ENCODE measurements at places on chromosomes 7 and 10.
A peak's percentile ranks its signal among the peaks of the same experiment; 100 is the strongest.

DNA sequence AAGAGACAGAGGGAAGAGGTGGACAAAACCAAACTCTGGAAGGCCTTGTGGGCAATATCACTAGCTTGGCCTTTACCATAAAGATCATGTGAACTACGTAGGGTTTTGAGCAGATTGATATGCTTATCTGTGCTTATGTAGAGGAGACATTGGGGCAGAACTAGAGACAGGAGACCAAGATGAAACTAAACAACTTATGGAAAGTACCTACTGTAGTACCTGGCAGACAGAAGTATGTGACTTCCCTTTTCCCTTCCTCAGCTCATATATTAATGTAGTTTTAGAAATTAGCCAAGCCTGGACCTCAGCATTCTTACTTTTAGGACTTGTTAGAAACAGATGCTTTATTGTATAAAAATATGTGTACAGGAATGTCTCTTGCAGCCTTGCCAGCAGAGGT is 14.0 kb upstream of the IL6 start:
- no peak for DNase-seq

DNA sequence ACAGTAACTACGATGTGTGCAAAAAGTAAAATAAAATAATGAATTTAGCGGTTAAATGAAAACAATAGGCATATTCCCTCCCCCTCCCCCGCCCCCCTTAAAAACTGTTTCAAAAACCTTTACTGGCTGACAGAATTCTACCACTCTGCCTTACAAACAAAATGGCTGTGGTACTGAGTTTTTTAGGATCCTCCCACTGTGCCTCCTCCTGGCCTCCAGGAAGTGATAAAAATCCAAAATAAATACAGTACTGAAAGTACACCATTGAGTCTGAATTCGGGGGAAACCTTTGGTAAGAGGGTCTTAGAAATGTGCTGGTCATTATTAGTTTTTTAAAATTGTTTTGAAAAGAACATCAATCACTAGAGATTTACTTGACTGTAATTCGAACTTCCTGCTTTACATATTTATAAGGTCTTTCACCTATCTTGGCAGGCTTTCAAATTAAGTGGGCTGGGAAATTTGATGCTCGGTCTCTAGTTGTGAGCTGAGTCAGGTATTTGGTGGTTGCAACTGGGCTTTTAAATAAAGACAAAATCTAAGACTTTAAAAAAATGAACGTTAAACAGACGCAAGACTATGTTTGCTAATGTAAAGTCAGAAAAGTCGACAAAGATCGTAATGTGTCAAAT is 32.5 kb upstream of the EPC1 start:
- DNase-seq: peak; percentile 44

DNA sequence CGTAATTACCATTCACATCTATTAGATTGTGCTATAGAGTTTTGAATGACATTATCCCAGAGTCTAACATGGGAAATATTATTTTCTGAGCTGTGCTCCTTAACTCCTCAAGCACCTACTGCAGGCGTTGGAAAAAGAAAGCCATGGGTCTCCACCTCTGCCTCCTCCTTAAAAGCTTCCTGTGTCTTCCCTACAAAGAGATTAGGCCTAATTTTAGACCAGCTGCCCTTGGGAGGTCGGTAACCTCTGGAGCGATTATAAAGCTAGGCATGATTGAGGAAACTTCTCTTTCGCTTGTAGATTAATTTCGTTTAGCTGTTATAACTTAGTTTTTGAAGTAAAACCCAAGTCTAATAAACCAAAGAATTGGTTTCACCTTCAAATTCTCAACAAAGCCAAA is 75.2 kb downstream of the PLXDC2 start:
- DNase-seq: no peak

GRCh38 chr10:71358277-71358676 is 38.4 kb upstream of the CDH23 start:
- DNase-seq: no peak

- DNase-seq: no peak
Observed at GRCh38 chr7:159142730-159143129, 1.9 kb downstream of the VIPR2 start.

DNA sequence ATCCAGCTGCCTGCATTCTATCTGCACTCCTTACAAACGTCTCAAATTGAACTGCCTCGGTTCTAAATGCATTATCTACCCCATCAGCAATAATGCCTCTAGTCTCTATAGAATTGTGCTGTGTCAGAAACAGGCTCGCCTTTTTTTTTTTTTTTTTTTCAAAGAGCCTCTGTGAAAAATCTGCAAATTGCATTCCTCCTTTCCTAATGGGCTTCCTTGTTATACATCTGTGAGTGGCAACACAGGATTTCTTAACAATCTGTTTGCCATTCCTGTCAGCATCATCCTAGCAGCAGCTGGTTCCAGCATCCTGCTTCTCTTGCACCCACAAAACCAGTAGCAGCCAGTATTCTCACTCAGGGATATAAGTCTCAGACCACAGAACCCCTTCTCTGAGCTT is 413.5 kb upstream of the SEMA3D start:
- no peak for DNase-seq

GRCh38 chr7:64636386-64636785 is 29.5 kb upstream of the ZNF107 start:
- DNase-seq: no peak

DNA sequence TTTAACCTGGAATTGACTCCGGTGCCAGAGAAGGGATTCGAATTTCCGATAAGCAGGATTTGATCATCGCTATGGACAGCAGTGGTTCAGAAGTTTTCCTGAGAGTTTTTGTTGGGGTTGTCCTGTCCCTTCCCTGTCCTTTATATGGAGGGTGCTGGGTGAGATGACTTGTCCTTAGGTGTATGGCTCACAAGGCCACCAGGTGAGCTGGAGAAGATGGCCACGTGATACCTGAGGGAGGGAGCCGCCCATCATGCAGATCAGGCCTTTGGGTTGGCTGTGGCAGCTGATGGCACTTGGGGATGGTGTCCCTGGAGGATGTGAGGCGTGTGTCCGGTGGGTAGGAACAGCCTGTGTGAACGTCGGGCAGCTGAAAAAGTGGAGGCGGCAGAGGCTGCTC is 187.7 kb downstream of the PTPN20 start:
- DNase-seq: no peak

GRCh38 chr10:5038733-5039132 is 35.1 kb upstream of the AKR1C2 start:
- no peak for DNase-seq

- peak; percentile 87 for DNase-seq
Observed at GRCh38 chr10:22316286-22317075, at the start of gene COMMD3. Gene COMMD3, plus strand, starts transcription at chr10:22316388. Its CDS starts 30 bp downstream, at chr10:22316418.

DNA sequence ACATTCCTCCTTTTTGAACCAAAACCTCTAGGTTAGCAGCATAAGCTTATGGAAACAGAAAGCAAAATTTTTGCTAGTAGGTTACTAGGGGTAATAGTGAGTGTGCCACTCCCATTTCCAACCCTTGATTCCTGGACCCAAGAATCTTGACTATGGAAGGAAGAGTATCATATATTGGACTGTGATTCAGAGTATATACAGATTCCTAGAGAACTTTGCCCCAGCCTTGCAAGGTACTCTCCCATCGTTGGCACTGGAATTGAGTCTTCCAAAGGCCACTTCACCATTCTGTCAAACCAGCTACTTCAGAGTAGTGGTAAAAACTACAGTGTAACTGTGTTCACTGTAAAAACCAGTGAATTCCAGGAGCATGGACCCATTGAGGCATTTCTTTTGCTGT is 69.4 kb downstream of the LRRC17 start:
- no peak for DNase-seq

GRCh38 chr7:128398841-128399135 is 11.0 kb downstream of the IMPDH1 start:
- no peak for DNase-seq

GRCh38 chr7:92608380-92609322 is 18.5 kb upstream of the FAM133B start:
- peak; percentile 26 for DNase-seq

DNA sequence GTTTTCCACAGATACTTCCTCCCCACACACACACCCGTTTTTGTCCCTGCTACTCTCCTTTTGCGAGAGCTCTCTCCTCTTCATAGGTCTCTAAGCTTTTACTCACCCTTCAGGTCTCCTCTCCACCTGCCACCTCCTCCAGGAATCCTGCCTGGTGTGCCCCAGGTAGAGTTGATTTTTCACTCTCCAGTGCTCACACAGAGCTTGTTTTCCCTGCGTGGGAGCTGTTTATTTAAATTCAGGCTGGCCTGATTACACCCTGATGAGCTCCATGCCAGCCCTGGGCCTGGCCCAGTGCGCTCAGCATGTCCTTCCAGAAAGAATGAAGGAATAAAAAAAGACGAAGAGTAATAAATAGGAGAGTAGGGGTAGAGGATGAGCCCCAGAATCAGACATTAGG is 7.5 kb upstream of the CLDN4 start:
- DNase-seq: no peak

GRCh38 chr10:99443500-99443899 is 13.1 kb upstream of the GOT1 start:
- DNase-seq: no peak

DNA sequence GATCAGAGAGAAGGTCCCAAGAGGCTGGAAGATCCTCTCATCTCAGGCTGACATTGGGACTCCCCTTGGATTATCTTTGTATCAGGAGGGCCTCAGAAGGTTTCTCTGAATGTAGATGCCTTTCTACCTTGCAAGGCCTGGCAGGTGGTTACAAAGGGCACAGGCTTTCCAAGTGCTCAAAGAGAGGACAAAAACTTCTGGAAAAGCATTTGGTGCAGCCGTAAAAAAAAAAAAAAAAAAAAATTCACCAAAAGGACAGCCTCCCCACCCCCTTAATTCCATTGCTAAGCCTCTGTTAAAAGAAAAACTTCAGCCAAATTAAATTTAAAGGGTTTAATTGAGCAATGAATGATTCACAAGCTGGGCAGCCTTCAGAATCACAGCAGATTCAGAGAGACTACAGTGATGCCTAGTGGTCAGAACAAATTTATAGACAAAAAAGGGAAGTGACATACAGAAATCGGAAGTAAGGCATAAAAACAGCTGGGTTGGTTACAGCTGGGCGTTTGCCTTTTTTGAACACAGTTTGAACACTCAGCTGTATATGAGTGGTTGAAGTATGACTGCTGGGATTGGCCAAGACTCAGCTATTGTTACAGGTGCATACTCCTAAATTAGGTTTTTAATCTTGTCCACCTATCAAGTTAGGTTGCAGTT is 42.5 kb upstream of the LRGUK start:
- DNase-seq: no peak

DNA sequence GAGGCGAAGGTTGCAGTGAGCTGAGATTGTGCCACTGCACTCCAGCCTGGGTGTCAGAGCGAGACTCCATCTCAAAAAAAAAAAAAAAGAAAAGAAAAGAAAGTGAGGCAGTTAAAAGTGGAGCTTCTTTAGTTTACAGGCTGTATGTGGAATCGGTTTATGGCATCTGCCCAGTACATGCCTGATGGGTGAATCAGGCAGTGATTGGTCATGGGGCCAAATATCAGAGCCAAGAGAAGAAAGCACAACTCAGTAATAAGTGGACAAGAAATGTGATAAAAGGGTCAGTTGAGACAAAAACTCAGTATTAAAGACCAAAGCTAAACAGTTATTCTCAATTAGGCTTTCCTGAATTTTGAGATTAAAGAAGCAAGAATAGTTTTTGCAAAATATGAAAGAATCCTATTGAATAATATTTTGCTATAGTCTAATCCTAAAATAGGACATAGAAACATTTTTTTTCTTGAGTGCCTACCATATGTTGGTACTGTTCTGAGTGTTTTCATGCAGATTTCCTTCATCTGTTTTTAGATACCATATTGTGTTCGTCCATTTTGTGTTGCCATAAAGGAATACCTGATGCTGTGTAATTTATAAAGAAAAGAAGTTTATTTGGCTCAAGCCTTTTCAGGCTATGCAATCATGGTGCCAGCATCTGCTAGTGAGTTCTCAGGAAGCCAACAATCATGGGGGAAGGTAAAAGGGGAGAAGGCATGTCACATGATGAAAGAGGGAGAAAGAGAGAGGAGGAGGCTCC is 14.4 kb downstream of the CDC14C start:
- no peak for DNase-seq

GRCh38 chr7:137166363-137166762 is 177.2 kb downstream of the PTN start:
- no peak for DNase-seq

DNA sequence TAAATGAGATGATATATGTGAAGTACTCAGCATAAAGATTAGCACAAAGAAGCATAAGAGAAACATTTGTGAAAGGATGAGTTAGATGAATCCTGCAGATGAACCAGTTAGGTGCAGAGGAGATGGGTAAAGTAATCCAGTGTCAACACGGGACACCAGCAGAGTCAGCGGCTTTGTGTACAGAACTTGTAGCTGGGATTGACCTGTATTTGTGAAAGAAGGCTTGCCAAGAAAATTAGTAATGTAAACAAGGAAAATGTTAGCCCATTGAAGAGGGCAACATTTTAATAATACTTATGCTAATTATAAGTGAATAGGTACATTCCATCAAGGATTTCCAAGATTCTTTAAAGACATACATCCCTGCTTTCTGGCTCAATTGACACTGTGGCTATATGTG is 255.7 kb downstream of the PTEN start:
- DNase-seq: no peak

DNA sequence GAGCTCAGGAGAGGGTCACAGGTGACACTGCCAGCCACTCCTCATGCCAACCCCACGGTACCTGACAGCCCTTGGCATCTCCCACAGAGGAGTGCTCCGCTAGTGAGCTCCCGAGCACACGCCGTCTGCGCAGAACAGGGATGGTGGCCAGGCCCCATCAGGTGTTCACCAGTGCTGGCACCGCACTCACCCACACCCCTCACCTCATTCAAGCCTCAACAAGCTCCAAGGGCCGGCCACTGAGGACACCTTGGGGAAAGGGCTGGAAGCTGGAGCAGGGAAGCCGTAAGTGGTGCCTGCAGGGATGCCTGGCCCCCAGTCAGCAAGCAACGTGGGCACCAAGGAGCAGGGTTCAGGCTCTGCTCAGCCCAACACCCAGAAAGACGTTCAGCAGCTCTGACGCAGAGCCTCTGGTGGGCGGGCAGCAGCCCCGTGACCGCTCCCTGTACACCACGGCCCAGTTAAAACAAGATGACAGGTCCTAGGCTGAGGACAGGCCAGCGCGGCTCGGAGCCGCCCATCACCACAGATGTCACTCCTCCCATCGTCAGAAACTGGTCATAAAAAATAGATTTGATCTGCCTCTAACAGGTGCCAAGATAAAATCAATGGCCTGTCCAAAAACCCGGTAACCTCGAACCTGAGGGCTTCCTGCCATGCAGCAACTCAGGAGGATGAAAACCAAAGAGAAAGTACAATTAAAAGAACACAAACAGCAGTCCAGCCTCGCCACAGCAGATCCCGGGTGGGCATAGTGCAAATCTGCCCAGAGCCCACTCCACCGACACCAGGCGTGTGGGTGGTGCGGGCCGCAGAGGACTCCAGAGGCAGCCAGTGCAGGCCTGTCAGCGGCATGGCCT is 275.9 kb downstream of the MAD1L1 start:
- DNase-seq: no peak

GRCh38 chr10:128776673-128777252 is 650.5 kb upstream of the MKI67 start:
- no peak for DNase-seq
